ENCODE measurements at places on chromosomes 2 and 18.

GRCh38 chr2:109417701-109418335 lies 195.9 kb downstream of the SEPTIN10 start:
- DNase-seq, result no peak

DNA sequence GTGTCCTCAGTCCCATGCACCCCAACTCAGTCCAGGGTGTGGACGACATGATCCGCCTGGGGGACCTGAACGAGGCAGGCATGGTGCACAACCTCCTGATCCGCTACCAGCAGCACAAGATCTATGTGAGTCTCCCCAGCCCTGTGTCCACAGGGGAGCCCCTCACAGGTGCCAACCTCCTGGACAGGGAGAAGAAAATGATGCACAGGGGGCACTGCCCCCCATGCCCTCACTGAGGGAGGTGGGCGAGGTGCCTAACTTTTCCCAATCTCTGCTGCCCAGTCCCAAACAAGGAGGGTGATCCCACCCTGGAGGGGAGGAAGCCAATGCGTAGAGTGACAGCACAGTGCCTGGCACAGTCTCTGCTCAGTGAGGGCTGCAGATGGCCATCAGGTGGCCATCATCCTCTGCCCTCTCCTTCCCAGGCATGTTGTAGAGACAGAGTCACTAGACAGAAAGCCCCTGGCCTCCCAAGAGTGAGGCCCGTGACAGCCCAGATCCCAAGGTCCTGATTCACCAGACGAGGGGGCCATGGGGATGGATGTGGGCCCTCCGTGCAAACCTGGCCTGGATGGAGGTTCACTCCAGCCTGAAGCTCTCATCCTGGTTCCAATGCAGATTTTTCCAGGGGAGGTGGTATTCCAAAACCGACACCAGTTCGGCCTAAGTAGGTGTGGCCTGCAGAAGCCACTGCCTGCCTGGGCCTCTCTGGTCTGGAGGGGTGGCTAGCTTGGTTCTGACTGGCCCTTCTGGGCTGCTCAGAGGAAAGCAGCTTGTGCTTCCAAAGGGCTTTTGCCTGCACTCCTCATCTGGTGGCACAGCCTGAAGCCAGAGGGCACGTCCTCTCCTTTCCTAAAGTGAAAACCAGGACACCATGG lies 30.0 kb downstream of the MYO7B start:
- DNase-seq, result no peak

GRCh38 chr2:24853046-24853445 lies 59.8 kb downstream of the CENPO start:
- DNase-seq, result no peak

DNA sequence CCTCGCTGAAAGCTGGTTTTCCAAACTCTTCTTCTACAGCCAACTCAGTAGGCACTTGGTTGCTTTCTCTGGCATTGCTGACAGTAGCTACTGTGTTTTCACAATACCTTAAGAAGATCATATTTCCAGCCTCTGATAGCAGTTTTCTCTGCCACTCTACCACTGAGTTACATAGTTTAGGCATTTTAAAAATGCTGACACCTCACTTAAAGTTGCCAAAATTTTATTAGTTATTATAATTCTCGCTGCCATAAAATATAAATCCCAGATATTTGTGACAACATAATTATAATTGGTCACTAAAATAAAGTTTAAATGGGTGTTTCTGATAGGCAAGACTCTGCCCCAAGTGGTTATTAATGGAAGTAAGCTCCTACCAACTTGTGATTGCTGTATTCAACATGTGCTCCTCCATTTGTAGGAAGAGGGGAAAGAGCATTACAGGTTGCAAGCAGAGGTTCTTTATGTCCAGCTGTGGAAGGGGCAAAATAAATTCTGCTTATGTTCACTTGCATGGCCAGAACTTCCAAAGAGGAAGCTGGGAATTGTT lies 1202.8 kb downstream of the CNTNAP5 start:
- no peak for DNase-seq

DNA sequence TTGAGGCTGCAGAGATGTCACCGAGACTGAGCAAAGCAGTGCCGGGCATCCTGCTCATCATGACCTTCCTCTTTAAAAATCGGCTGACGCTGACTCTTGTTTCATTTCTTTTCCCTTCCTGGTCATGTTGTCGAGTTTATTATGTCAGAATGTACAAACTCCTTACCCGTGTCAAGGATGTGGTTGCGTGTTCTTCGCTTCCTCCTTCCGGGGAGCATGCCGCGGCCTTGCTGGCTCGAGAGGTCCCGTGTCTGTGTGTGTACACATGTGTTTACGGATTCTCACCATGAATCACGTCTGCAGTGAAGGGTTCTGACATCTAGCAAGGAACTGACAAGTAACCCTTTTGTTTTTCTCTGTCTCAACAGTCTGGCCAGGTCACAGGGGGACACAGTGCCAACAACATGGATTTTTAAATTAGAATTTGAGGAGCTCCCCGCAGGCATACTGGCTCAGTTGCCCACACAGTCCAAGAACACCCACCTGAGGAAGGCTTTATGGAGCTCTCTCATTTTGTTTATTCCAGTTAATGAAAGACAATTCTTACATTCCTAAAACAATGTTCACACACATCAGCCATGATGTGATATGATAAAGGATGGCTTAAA lies 60.2 kb downstream of the MYT1L start:
- DNase-seq, result no peak

GRCh38 chr18:57910134-57910533 lies 107.0 kb upstream of the ATP8B1 start:
- no peak for DNase-seq
